ENCODE measurements at places on chromosomes 11 and 22.

GRCh38 chr11:61567286-61568061, 13.4 kb downstream of the SYT7 start:
- peak; percentile 88 for DNase-seq

DNA sequence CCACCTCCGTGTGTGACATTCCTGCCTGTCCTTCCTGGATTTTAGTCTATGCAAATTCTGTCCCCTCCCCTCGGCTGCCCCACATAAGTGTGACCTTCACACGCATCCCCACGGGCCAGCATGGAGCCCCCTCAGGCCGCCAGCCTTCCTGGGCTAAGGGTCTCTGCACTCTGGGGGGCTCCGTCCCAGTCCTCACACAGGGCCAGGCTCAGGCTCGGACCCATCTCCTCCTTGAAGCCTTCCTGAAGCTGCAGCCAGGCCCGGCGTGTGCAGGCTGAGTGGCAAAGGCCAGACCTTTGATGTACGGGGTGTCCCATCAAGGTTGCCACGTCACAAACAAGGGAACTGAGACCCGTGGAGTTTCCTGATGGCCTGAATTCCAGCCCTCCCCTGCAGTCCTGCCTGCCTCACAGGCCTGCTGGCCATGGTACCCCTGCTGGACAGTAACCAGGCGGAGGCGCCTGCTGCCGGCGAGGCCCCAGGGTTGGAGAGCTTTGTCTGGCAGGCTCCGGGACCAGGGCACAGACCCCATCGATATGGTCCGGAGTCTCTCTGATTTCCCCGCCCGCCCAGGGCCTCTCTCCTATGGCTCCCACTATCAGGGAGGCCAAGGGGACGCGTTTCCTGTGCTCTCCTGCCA, 791.7 kb downstream of the BRD1 start:
- DNase-seq = no peak

GRCh38 chr11:123381817-123382554, 48.1 kb upstream of the GRAMD1B start:
- no peak for DNase-seq

GRCh38 chr11:63770763-63771162, 2.2 kb upstream of the ZFTA start:
- no peak for DNase-seq

DNA sequence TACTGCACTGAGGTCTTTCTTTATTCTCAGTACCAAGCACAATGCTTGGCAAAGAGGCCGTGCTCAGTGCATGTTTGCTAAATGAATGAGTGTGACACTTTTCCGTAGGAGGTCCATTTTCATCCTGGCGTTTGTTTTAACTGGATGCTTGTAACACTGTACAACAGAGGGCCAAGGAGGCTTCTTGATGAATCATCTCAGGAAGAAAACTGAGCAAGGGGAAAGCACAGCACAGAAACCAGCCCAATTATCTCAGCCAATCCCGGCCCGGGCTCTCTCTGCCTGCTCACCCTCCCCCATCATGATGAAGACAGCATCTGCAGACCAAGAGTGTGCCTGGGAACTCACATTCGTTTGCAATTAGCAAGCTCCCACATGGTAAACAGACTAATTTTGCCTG, 570.3 kb downstream of the OPCML start:
- no peak for DNase-seq

GRCh38 chr22:20243537-20244249, 24.4 kb downstream of the RTN4R start:
- DNase-seq = no peak

- DNase-seq = peak; percentile 60
Measured at GRCh38 chr11:102451681-102452460, 694 bp downstream of the TMEM123 start.

DNA sequence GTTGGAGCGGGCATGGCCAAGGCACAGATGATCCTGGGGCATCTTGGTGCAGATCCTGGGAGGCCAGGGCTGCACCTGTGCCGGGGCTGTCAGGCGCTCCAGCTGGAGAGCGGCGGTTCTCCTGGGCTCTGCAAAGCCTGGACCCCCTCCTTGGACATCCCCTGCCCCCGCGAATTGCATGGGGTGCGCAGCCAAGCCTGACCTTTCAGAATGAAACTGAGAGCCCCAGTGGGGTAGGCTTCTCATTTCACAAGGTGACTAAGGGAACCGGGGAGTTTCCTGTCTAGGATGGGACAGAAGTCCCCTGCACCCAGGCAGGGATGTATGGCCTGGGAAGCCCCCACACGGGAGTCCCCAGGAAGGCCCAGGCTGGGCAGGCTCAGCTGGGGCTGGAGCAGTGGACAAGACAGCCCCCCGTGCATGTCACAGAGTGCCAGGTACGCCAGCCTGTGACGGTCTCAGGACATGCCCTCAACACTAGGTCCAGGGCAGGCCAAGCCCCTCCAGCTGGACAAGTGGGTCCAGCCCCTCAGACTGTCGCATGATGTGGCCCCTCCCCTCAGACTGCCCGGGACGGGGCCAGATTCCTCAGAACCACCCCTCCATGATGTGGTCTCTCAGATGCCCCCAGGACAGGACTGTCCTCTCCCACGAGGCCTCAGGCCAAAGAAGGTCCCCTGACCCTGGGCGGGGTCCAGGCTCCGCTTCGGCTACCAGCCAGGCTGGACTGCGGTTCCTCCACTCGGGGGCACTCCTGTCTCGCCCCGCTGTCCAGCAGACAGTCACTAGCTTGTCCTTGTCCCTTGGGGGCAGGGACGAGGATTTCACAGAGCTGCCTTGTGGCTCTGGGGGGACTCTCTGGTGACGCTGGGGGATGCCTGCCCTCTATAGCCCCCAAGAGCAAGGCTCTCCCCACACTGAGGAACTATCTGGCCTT, 2.3 kb downstream of the LSP1 start:
- no peak for DNase-seq

GRCh38 chr11:12232817-12233601, 122.6 kb downstream of the MICAL2 start:
- DNase-seq = no peak

DNA sequence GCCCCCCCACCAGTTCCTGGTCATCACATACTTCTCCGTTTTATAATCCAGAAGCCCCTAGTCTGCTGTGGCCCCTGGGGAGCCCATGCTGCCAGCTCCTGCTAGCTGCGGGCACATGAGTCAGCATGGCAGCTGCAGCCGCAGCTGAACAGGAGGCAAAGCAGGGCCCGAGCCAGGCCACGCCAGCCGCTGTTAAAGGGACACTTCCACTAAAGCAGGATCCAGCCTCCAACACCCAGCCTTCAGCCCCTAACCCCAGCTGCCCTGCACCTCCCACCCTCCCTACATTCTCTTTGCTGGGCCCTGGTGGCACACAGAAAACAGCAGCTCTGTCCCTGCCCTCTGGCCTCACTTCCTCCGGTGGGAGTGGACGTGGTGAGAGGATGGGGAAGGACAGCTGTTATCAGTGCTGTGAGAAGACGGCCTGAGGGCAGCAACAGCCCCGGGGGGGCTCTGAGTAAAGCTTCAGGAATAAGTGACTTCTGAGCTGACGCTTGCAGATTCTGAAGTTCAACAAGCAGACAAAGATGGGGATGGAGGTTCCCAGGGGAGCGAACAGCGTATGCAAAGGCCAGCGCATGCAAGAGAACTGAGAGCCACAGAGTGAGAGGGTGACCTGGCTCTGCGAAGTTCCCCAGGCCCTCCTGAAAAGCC, 688 bp upstream of the LRRC74B start:
- DNase-seq = no peak

- no peak for DNase-seq
Measured at GRCh38 chr11:112050721-112051120, 23.1 kb downstream of the PIH1D2 start.

DNA sequence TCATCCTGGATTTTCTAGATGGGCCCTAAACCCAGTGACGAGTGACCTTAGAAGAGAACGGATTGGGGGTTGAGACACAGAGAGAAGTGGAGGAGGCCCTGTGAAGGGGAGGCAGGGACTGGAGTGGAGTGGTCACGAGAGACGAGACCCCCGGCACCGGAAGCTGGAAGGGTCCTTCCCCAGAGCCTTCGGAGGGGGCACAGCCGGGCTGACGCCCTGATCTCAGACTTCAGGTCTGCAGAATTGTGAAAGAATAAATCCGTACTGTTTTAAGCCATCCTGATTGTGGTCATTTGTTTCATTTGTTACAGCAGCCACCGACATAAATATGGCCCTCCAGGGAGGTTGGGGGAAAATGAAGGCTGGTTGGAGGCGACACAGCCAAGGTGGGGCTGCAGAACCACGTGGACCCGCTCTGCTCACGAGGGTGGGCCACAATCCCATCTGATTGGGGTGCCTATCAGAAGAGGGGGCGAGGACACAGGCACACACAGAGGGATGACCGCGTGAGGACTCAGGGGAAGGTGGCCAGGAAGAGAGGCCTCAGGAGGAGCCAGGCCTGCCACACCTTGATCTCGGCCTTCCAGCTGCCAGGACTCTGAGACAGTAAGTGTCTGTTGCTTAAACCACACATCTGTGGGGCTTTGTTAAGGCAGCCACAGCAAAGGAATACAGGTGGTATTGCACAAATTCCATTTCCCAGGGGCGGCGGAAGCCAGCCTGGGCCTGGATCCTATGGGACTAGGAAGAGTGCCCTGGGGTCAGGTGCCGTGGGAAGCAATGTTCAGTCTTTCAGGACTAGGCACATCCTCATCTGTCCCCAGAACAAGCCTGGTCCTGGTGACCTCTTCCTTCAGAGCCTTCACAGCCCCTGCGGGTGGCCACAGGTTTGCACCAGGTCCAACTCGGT, 73.3 kb upstream of the SHANK2 start:
- no peak for DNase-seq

- no peak for DNase-seq
Measured at GRCh38 chr22:44386386-44387035, 73.8 kb upstream of the SHISAL1 start.

DNA sequence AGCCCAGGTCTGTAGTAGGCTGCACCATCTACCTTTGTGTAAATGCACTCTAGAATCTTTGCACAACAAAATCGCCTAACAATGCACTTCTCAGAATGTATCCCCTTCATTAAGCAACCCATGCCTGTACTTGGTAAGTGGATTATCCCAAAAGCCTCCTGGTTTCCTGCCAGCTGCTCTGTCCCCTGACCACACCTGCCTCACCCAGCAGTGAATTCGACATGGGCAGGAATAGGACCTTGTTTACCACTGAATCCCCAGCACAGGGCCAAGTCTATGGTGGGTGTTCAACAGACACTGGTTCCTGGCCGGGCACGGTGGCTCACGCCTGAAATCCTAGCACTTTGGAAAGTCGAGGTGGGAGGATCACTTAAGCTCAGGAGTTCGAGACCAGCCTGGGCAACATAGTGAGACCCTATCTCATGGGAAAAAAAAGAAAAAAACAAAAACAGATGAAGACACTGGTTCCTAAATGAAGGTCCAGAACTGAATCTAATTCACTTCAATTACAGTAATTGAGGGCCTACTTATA, 5.1 kb upstream of the SYCE3 start:
- DNase-seq = no peak

DNA sequence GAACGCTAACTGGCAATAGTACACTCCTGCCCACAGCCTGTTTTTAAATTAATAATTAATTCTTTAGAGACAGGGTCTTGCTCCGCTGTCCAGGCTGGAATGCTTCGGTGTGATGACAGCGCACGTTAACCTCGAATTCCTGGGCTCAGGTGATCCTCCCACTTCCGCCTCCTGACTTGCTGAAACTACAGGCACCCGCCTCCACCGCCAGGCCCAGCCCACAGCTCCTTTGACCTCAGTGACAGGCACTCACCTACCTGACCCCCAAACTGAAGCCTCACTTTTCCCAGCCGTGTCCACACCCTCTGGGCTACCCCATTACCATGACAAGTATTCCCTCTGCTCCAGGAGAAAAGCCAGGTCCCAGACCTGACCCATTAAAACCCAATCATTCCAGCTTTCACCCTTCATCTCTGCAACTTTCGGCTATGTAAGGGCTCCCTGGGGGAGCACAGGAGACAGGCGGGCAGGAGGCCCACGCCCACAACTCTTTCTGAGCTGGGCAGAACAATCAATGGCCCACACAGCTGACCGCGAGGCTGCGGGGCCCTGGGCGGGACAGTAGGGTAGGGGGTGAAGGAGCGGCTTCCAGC, 730 bp downstream of the LMNTD2 start:
- DNase-seq = no peak

DNA sequence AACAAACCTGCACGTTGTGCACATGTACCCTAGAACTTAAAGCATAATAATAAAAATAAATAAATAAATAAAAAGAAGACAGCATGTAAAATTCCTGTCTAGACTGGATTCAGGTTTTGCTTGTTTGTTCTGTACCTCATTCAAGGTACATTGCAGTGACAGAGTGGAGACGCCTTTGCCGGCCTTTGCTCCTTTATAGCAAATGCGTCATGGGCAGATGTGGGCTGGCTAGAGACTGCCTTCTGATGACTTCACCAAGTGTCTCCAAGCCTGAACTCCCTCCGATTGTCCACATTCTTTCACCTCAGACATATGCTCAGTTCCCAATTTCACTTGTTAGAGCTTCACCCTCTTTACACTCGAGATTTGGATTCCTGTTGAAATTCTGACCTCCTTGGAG, 147.8 kb upstream of the ARHGAP20 start:
- DNase-seq = no peak

- DNase-seq = no peak
Measured at GRCh38 chr11:42901084-42901483, 410.7 kb upstream of the API5 start.

GRCh38 chr11:67632175-67632981, 2.6 kb upstream of the NUDT8 start:
- no peak for DNase-seq

DNA sequence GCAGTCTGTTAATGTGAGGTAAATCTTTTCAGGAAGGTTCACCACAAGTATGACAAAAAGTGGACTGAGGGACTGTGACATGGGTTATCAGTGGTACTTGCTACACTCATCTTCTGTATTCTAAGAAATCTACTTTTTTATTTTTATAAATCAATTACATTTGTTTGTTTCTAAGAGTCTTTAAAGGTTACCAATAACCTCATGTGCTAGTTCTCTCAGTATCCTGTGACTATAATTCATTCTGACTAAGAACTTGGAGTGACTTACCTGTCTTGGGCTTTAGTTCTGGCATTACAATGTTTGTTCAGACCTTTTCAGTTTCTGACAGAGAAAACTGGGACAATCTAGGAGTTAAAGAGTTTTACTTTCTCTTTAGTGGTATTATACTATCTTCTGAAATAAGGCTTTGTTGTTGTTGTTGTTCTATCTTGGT, 108.4 kb downstream of the PDE3B start:
- DNase-seq = no peak

- no peak for DNase-seq
Measured at GRCh38 chr11:130778705-130779104, 137.6 kb downstream of the SNX19 start.

- peak; percentile 58 for DNase-seq
Measured at GRCh38 chr11:60970369-60970774, 1.1 kb upstream of the CD6 start.

DNA sequence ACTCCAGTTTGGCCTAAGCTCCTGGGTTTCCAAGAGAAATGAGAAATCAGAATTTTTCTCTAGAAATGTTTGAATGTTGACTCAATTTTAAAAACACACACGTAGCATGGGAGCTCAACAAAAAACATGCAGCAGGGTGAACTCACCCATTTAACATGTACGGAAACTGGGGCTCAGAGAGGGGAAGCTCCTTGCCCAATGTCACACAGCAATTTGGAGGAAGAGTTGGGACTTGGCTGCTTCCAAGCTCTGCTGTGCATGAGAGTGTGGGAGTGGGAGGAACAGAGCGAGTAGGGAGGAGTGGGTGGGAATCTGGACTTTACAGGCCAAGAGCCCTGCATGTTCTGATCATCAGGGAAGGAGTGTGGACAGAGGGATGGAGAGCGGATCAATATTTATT, 5.9 kb downstream of the TPST2 start:
- no peak for DNase-seq

All from mesothelial cell of epicardium (in vitro differentiated cells).